ENCODE measurements at places on chromosomes 3 and 15.

- peak; percentile 71 for DNase-seq
Observed at GRCh38 chr3:167783781-167784180, 48.3 kb downstream of the SERPINI1 start.

- no peak for DNase-seq
Observed at GRCh38 chr15:78004222-78004727, 73.2 kb downstream of the TBC1D2B start.

DNA sequence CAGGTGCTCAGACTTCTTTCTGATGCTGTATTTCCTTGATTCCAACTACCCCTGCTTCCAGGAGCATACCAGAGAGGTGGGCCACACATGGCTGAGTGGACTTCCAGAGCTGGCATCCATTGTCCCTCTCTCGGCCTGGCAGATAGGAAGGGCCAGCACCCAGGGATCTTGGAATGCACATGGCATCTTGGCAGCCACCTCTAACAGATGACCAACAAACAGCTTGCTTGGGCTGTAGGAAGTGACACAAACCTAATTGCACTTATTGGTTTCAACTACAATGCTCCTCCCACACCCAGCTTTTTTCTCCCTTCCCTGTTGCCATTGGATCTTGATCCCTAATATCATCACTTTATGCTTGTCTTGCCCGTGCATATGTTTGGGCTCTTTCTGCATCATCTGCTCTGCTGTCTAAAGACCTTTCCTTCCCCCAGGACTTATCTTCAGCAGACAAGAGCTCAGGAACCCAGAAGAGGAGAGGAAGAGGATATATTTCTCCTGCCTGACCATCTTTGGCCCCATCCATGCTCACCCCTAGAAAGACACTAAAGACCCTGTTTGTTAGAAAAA is 294.6 kb downstream of the NTRK3 start:
- DNase-seq: no peak

DNA sequence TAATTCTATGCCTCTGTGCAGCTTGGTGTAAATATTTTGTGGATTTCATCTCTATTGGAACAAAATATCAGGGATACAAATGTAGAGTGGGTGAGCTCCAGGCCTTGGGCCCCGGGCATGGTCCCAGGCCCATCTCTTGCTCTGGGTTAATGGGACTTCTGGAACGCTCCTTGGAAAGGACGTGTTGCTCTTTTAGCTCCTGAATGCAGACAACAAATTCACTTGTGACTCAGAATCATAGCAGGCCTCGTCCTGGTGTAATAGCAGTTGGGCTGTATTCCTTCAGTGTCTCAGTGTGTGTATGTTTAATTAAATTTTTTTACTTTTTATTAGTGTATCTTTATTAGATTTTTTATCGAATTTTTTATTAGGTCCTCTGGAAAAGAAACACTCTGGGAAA is 266.7 kb upstream of the C2CD4B start:
- no peak for DNase-seq

GRCh38 chr15:44188795-44189194 is 6.3 kb downstream of the FRMD5 start:
- DNase-seq: peak; percentile 66

DNA sequence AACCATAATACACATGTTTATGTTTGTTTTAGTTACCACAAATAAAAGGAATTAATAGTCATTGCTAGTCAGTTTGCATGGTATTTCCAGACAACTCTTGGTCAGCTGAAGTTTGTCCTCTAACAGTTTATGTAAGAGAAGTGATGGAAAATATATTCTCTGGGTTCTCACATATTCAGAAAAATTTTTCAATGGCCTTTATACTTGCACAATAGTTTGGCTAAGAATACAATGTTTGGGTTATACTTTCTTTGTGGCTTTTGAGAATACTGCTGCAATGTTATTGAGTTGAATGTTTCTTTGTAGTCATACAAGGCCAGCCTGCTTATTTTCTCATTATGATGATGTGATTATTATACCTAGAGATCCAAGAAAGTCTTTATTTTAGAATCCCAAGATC is 133.9 kb downstream of the RAP2B start:
- no peak for DNase-seq

GRCh38 chr15:78629716-78630065 is 8.9 kb upstream of the CHRNA3 start:
- DNase-seq: no peak

- DNase-seq: no peak
Observed at GRCh38 chr15:87614704-87615103, 641.8 kb downstream of the NTRK3 start.

GRCh38 chr3:4732925-4733324 is 239.8 kb downstream of the ITPR1 start:
- no peak for DNase-seq

All from substantia nigra (tissue), 51 donors.